ENCODE measurements at places on chromosomes 12 and 14.

DNA sequence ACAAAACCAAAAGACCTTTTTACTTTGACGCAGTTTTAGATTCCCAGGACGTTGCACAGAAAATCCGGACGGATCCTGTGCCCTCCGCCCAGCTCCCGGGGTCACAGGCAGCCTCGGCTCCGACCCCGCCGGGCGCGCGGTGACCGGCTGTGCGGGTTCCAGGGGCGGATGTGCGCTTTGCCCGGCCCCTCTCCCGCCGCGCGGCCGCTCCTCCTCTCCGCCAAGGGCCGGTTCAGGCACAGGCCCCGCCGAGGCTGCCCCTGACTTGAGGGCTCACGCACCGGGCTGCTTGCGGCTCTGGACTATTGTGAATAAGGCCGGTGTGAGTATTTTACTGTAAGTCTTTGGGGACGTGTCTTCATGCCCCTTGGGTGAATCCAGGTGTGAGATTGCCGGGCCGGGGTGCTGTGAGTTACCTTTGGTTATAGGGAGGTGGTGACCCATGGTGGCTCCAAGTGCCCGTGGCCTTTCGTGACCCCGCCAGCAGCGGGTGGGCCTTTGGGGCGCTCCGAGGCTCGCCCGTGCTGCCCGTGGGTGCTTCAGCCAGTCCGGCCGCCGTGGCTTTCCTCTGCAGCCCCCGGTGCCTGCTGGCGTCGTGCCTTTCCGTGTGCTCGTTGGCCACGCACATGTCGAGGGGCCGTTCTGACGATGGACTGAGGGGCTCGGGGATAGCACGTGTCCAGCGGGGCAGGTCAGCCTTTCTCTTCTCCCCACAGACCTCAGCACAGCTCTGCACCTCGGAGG lies 45.9 kb downstream of the NOC4L start:
- DNase-seq: peak; percentile 16

GRCh38 chr12:39372929-39373328 lies 70.0 kb downstream of the KIF21A start:
- DNase-seq: no peak

- no peak for DNase-seq
These were observed 10.6 kb downstream of the PAPOLA start for GRCh38 chr14:96512602-96513397.

- DNase-seq: peak; percentile 76
These were observed 5.3 kb upstream of the ACACB start for GRCh38 chr12:109110988-109111495.

GRCh38 chr14:65011538-65011937 lies 24.8 kb downstream of the FNTB start:
- no peak for DNase-seq

DNA sequence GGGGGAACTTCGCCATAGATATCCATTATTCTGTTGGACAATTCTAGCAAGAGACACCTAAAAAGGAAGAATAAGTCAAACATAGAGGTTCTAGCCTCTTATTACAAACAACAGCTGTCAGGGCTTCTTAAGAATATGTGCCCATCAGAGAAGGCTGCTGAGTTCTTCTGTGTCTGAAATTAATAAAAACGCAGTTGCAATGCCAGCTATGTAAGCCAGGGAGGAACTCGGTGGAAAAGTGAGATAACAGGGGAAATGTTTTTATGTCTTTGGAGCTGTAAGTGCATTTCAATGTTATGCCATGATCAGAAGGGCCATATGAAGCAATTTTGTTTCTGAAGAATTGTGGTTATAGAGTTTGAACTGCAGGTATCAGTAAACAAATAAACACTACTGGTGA lies 95.0 kb downstream of the SYT1 start:
- DNase-seq: no peak

DNA sequence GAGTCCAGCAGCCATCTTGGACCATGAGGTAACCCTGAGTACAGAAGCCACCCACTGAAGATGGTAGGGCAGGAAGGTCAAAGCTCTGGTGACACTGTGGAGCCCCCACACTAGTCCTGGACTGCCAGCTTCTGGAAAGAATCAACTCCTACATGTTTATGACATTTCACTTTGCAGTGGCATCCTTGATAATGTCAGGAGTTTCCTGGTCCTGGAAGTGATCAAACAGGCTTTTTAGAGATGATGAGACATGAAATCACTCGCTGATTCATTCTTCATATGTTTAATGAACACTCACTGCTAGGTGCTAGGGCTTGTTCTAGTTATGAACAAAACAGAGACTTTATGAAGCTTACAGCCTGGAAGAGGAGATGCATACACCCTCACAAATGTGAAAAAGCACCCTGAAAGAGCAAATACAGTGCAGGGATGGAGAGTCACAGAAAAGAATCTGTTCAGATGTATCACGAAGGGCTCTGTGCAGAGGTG lies 15.8 kb upstream of the HNF1A start:
- DNase-seq: no peak

GRCh38 chr14:76699939-76700590 lies 61.2 kb upstream of the VASH1 start:
- no peak for DNase-seq

GRCh38 chr12:5571115-5571514 lies 139.2 kb downstream of the NTF3 start:
- DNase-seq: no peak

DNA sequence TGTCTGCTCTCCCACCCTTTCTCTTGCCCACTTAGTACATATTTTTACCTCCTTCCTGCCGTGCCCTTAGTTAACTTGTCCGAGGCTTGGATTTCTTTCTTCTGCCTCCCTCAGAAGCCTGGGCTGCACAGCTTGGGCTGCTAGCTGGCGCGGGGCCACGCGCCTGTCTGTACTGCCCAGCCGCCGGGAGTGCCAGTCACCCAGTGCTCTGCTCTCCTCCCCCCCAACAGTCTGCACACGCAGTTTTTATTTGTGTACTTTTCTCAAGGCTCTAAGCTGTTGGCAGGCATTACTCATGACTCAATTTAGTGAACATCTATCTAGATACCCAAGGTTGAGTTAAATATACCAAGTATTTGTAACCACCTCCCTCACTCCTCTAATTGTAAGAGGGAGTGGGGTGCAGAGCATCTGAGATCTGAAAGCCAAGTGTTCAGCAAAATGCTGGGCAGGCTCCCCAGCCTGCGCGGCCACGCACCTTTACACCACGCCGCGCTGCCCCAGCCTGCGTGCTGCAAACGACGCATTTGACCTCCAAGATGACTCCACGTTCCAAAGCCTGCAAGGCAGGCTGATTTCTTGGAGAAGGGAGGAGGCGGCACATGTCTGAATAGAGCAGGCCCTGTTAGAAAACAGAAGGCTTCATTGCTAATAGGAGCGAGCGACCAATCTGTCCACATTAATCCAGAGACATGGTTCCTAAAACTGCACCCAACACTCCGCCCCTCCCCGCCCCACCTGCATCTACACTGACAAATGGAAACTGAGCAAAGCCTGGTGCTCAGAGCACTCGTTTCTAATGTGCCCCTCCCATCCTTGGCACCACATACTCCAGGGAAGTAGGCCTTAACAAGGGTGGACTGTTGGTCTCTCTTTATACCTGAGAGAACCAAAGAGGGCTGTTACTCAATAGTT lies 18.2 kb upstream of the CACNA2D4 start:
- DNase-seq: no peak

DNA sequence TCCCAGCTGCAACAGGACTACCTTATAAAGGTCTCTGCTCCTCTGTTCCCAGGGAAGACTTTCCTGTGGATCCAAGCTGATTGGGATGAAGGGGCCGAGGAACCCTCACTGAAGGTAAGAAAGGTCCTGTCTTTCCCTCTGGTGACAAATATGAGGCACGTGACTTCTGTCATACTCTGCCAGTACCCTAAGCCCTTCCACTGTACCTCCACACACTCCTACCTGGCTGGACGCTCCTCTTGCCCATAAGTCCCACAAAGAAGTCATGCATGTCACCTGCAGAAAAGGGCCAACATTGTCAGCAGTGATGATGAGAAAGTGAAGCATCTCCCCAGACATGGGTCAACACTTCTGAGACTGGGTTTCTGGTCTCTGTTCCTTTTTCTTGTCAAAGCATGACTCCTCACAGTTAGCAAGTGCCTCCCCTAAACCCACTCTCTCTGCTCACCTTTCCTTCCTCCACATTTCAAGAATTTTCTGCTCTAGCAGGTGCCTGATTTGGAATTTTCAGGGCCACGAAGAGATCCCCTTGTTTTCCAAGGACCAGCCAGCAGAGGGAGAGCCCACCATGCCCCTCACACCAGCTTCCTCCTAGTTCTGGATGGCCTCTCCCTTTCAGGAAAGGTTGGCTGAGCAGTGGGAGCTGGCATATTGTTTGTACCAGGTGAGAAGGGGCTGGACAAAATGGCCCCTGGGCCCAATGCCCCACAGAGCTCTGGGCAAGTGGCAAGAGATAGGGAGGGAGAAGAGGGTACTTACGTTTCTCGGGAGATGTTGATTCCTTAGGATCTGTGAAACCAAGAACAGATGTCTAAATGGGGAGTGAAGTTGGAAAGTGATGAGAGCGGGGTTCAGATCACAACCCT lies 3.5 kb downstream of the TAC3 start:
- no peak for DNase-seq

DNA sequence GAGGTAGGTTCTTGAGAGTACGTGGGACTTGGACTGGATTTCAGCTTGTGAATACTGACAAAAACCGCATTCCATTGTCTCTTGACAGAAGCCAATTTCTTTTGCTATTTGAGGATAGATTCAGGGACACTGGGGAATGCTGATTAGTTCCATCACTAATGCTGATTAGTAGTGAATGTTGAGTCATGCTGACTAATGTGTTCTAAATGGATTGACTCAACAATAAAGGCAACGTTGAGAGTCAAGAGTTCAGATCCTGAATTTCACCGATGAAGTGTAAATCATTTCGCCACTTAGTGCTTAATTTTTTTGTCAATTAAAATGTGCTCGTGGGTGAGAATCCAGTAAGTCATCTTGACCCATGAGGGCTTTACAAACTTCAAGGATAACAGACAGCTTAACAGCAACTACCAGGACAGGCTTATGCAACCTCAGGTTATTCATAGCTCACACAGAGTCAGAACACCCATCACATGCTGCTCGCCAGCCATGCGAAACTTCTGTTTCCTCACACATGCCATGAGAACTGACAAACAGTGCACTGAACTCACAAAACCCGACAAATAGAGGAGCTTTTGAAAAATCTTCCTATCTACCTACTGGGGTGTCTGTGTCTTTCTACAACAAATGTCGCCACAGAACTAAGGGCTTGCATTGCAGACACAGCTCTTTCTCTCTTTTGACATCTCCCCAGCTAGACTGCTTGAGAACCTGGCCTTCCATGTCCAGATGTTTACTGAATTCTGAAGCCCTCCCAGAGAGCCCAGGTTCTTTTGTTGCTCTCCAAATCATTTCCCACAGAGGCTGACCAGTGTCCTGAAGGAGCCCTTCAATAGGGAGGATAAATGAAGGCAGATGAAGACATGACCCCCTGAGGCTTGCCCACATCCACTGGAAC lies 316.4 kb downstream of the ZFP36L1 start:
- DNase-seq: no peak

DNA sequence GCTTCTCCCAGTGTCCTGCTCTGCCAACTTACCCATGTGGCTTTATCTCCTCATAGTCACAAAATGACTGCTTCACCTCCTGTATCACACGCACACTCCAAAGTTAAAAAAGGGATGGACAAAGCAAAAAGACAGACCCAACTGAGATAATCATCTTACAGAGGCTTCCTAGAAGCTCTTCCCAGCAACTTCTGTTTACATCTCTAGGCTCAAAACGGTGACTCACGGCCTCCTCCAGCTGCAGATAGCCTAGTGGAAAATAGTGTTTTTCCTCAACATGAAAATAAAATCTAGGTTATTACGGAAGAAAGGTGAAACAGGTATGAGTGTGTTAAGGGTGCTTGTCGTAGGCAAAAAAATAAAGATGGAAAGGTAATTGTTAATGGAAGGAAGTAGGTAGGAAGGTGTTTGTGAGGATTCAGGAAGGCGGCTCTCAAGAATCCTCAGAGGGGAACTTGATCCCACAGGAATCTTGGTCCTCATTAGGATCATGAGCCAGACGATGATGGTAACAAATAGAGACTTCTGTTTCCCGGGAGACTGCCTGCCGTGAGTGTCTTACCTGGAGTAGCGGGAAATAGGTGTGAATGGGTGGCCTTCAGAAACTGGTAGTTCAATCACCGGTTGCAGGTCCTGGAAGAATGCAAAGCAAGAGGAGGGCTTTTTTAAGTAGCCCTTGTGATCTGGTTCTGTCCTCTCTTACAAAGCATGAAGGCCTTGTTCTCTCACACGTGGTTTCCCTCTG lies 487.5 kb upstream of the TMEM132C start:
- no peak for DNase-seq

DNA sequence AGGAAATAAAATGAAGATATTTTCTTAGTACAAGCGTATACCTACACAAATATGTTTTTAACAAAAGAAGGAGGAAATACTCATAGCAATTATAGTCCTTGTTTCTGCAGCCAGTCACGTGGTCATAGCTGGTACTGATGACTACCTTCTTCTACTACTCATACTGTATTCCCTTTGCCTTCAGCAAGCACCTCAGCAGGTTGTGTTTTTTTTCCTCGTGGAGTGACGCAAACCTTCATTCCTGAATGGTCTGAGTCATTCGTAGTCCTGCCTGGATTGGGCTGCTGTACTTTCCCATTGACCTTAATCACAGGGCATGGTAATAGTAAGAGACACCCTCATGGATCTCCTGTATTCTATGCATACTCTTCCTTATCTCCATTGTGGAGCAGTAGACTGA lies 25.7 kb upstream of the SLC16A7 start:
- no peak for DNase-seq

DNA sequence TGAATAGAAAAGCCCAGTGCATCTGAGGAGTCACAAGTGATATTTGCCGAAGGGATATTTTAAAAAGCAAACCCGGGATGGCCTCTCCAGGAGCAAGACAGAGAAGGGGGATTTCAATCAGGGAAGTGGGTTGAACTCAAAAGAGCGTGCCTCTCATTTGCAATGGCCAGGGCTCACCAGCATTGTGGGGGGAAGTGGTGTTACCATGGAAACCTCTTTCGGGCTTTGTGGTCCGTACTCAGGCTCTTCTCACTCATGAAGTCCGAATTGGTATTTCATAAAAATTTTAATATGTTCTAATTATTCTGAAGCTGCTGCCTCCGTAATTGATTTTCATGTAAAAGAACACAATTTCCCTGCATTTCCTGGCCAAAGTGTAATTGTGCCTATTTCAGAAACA lies 79.8 kb downstream of the SLC15A4 start:
- no peak for DNase-seq

DNA sequence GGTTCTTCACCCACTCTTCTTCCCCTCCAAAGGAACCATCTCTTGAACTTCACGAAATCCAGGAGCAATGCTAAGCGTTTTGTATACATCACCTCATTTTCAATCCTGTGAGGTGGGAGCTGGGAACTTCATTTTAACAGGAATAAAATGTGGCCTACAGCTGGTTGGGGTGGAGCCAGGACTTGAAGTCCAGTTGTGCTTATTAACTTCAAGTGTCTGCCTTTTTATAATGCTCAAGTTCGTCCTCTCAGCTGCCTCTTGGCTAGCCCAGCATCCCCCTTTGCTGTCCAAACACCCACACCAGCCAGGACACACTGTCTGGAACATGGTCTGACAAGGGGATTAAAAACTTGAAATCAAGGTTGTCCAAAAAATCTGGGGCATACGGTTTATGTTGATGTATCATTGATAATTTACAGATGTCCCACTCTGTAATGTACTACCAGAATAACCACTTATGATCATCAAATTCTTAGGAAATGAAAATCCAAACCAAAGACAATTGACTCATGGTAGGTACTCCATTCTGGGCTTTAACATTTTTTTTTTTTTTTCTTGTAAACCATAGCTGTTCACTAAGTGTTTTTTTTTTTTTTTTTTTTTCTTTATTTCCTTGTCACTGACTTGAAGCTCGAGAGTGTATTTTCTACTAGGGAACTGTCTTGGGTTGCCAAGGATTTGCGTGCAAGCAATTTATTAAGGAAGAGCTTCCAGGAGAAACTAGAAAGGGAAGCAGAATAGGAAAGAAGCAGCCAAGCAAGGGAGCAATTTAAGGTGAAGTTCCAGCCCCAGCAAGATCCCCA lies 252.3 kb downstream of the EFCAB11 start:
- no peak for DNase-seq
